Aortic smooth muscle cell (primary cell): ENCODE measurements at places on chromosomes 3 and 15. TPM values are rescaled to one million over a fixed set of nuclear protein-coding genes. Genes with fewer than 3 reads are reported as not detected.

The ATP13A5 gene
- total RNA-seq, result not detected in 2 replicates

The TLR9 gene
- total RNA-seq, result under 0.01 TPM in 1 of 2 replicates, not detected in the other

The GOLGA6A gene
- not detected in 2 replicates for total RNA-seq

The P2RY1 gene
- 1.2 and 1.7 TPM in 2 replicates for total RNA-seq

The RPSA gene
- total RNA-seq, result 1,163 and 1,507 TPM in 2 replicates

The RARB gene
- 1.2 and 6.9 TPM in 2 replicates for total RNA-seq

The CSTA gene
- total RNA-seq, result 0.66 TPM in 1 of 2 replicates, not detected in the other
